Ureter (tissue), 1 donor: ENCODE measurements at places on chromosomes 11 and 22. TPM values are rescaled to one million over a fixed set of nuclear protein-coding genes. Genes with fewer than 3 reads are reported as not detected.
A peak's percentile ranks its signal among the peaks of the same experiment; 100 is the strongest.

GRK3 gene
- total RNA-seq: 21.6 TPM

RBM4B gene
- total RNA-seq: 20.1 TPM

GRCh38 chr22:49312601-49313000 lies 515.1 kb downstream of the BRD1 start:
- peak; percentile 1 for DNase-seq

DERL3 gene
- 11.4 TPM for total RNA-seq

GRCh38 chr22:32269316-32269715 lies 14.2 kb upstream of the SLC5A4 start:
- no peak for DNase-seq

DNA sequence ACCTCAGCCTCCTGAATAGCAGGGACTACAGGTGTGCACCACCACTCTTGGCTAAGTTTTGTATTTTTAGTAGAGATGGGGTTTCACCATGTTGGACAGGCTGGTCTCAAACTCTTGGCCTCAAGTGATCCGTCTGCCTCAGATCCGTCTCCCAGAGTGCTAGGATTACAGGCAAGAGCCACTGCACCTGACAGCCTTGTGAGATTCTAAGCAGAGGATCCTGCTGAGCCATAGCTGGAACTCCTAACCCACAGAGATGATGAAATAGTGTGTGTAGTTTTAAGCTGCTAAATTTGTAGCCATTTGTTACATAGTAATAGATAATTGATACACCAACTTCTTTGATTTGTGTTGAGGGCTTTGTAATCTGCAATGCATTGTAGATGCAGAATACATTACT lies 51.1 kb downstream of the CLMP start:
- no peak for DNase-seq

DNA sequence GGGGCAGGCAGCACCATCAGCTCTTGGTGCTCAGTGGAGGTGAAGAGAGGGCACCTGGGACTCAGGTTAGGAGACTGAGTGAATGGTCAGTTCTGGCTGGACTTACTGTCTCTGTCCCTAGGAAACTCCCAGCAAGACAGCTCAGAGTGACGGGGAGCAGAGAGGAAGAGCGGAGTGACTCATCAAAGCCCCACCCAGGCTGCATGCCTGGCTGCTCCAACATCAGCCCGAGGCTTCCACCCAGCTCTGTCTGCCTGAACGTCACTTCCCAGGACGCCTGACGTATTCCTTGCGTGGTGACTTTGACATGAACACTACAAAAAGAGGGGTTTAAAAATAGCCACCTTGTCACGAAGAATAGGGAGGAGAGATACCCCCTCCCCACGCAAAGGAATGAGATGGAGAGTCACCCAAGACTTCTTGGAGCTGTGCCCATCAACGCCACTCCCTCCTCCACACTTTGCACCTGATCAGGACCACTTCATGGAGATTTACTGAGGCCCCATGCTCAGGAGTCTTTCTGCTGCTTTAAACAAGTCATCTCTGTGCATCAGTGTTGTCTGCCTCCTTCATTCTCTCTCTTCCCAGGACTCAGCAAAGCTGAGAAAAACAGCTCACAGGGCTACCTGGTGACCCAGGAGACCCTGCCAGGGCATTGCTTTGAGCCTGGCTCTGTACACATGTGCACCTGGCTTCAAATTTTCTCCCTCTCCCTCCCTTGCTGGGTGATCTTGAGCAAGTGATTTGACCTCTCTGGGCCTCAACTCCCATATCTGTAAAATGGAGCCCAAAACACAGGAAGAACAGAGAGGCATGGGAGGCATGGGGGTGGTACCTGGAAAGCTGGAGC lies 83.1 kb downstream of the MN1 start:
- DNase-seq: peak; percentile 64

- no peak for DNase-seq
Observed at GRCh38 chr11:7514099-7514591, 346 bp downstream of the PPFIBP2 start.

DNA sequence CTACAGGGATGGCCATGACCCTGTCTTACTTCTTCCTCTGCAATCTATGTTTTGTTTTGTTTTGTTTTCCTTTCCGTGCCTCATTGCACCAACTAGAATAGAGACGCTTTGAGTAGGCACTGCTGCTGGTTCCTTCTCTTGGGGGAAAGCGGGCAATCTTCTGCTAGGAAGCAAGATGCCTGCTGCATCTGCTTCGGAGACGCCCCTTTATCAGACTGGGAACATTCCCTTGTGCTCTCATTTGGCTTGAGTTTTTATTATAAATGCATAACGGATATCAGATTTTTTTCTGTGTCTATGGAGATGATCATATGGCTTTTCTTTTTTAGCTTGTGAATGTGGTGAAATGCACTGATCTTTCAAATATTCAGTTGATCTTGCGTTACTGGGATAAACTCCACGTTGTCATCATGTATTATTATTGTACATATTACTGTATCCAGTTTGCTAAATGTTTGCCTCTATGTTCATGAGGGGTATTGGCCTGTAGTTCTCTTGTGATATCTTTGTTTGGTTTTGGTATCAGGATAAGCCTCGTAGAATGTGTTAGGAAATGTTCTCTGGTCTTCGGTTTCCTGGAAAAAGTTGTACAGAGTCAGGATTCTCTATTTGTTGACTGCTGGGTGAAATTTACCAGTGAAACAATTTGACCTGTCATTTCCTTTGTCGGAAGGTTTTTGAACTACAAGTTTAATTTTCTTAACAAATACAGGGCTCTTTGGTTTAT lies 23.4 kb upstream of the KRTAP5-6 start:
- DNase-seq: peak; percentile 22

GRCh38 chr11:10418259-10418949 lies 36.7 kb upstream of the AMPD3 start:
- no peak for DNase-seq

DNA sequence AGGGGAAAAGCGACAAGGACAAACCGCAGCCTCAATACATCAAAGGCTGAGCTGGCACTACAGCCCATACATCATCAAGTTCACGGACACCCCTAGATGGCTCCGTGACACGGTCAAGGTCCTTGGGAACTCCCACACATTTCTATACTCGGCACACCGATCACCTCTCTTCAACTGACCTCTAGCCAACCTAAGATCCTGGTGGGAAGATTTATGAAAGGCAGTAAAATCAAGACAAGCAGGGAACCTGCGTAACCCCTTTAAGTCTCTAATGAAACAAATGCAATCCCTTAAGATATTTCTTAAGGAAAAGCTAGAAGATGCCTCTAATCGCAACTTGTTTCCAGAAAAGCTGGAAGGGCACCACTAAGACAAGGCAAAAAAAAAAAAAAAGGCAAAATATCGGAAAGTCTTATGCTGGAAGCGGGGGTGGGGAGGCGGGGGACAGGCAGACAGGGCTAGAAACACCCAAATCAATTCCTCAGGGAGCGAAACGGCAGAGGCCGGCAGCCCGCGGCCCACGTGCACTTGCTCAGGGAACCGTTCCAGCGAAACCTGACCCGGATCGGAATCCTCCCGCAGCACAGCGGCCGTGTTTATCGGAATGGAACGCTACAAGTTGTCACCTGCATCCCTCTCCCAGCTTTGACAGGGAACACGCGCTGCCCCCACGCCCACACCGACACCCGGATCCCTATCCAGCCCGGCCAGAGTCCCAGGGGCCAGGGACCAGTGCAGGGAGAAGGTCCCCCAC lies 1.4 kb downstream of the ARHGAP20 start:
- peak; percentile 64 for DNase-seq

DNA sequence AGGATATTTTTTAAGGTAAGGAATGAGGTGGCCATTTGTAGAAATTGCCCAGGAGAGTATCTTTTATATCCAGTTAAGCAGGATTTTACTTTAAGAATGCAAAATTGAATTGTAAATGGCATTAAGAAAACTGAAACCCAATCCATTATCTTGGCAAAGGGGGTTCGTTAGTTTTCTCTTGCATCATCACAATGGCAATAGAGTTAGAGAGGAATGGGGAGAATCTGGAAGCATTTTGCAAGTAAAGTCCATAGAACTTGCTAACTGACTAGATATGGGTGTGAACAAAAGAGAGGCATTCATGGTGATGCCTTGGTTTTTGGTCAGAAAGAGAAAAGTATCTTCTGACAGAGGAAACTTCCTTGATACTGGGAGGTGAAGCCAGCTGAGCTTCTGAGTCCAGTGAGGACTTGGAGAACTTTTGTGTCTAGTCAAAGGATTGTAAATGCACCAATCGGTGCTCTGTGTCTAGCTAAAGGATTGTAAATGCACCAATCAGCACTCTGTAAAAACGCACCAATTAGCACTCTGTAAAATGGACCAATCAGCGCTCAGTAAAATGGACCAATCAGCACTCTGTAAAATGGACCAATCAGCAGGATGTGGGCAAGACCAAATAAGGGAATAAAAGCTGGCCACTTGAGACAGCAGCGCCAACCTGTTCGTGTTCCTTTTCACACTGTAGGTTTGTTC lies 3.6 kb upstream of the CCDC117 start:
- no peak for DNase-seq

DNA sequence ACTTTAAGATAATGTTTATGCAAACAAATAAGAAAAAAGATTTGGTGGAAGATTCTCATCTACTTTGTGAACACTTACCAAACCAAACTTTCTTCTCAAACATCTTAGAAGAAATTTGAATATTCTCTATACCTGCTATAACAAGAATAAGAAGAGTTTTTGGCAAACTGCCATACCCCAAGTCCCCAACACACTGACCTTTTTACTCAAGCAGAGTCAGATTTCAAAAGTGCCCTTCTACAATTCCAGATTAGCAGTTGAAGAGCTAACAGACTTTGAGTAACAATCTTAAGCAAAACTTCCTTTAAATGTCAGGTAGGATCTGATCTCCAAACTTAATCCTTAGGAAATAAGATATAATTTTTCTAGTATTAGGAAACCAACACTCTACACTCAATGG lies 33.9 kb downstream of the TSG101 start:
- DNase-seq: no peak

DNA sequence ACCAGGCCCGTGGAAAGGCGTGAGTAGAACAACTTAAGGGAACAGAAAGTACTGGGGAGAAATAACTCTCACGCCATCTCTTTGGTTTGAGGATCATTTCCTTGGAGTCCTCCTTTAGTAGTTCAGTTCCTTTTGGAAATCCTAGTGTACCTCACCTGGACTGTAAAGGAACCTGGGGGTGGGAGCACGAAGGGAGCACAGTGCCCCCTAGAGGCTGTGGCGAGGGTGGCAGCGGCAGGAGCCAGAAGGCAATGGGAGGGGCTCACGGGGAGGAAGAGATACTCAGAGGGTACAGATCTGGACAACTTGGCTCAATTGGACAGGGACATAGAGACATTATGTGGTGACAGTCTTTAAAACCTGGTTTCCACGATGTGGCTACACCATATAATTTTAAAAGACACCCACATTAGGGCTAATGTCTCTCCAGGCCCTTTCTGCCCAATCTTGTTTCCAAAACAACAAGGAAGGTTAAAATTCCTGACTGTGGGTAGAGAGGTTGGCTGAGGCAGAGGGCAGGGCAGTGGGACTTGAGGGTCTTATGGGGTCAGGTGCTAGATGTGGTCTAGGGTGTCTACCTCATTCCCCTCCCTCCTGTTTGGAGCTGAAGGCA lies 87.0 kb downstream of the CSNK2A3 start:
- no peak for DNase-seq

ANO1 gene
- 75.5 TPM for total RNA-seq

TPBGL gene
- 0.26 TPM for total RNA-seq

DNA sequence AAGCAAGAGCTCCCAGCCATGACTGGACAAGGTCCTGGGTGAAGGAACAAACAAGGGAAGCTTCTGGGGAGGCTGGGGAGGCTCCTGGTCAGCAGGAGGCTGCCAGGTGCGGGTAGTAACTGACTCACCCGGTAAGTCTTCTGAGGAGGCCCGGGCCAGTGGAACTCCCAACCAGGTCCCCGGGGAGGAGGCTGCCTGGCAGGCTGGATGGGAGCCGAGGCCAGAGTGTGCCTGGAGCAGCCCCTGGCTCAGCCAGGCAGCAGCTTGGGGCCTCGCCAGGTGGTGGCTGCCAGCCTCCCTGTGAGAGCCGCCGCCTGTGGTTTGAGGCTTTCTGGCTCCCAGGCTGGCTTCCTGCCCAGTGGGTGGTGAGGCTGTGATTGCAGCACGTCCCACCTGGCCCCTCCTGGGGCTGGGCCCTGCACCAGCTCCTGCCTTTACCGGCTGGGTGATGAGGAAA lies 46.2 kb downstream of the IGF2 start:
- DNase-seq: peak; percentile 84

GRCh38 chr11:119338965-119339588 lies 1.6 kb downstream of the C1QTNF5 start:
- DNase-seq: no peak

DNA sequence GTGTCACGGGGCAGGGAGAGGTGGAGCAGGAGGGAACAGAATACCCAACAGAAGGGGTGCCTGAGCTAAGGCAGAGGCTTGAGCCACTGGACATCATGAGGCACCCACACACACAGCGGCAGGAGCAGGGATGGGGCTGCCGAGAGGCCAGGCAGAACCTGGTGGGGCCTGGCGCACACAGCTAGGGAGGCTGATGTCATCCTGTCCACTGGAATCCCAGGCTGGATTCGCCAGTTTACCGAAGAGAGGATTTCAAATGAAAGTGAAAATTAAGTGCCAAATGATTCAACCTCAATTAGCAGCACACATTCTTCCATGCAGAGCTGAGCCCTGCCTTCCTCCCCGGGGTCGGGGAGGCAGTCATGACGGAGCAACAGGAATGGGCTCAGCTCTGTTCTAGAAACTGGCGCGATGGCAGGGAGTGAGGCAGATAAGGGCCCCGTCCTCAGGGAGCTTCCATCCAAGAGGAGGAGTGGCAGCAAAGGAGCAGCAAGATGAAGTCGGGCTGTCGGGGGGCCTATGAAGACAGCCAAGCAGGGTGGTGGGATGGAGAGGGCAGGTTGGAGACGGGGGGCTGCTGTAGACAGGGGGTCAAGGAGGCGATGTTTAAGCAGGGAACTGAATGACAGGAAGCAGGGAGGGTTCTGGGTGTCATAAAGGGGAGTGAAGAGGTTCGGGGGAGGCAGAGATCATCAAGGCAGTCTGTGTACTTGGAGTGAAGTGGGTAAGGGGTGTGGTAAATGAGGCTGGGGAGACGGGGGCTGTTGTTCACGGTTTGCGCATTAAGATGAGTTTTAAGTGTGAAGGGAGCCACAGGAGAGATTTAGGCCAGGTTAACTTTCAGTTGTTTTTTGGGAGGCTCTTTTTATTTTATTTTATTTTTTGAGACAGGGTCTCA lies 6.4 kb downstream of the RAC2 start:
- DNase-seq: no peak

TMEM191B gene
- 1.5 TPM for total RNA-seq

KCNC1 gene
- not detected for total RNA-seq

GRCh38 chr22:25012741-25013143 lies 60.2 kb downstream of the KIAA1671 start:
- no peak for DNase-seq

DNA sequence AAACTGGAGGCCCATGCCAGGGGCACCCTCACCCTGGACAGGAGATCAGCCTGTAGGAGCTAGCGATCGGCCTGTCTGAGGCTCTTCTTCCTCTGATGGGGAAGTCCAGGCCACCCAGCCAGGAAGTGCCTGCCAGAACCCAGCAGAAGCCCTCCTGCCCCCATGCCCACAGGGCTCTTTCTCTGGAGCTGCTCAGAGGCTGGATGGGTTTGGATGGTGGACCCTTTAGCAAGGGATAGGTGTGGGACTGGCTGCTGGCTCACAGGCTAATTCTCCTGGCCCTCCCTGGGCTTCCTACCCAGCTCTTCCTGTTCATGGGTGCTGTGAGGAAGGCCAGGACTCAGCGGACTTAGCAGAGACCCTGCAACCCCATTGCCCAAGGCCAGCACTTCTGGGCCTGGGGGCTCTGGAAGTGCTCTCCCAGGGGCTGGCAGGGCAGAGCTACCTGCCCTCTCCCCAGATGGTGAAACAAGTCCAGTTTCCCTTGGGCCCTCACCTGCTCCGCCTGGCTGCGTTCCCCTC lies 7.6 kb downstream of the FXYD2 start:
- DNase-seq: no peak

- no peak for DNase-seq
Observed at GRCh38 chr11:70060611-70061293, 17.4 kb upstream of the ANO1 start.

GRIK4 gene
- total RNA-seq: 0.21 TPM
